Uterine smooth muscle cell (primary cell): ENCODE measurements at places on chromosomes 6 and 20. TPM values are rescaled to one million over a fixed set of nuclear protein-coding genes. Genes with fewer than 3 reads are reported as not detected.

PTK6 gene
- 0.11 and 0.12 TPM in 2 replicates for total RNA-seq

SHLD1 gene
- 1.2 and 1.8 TPM in 2 replicates for total RNA-seq

HLA-DQA1 gene
- not detected in 2 replicates for total RNA-seq

LINC00237 gene
- total RNA-seq = not detected in 2 replicates

LMBRD1 gene
- 15.6 and 22.0 TPM in 2 replicates for total RNA-seq

SH3BGRL2 gene
- 4.4 and 6.7 TPM in 2 replicates for total RNA-seq
